ENCODE measurements at places on chromosomes 3 and 15.

GRCh38 chr3:65497236-65497635 lies 541.5 kb downstream of the MAGI1 start:
- no peak for DNase-seq

DNA sequence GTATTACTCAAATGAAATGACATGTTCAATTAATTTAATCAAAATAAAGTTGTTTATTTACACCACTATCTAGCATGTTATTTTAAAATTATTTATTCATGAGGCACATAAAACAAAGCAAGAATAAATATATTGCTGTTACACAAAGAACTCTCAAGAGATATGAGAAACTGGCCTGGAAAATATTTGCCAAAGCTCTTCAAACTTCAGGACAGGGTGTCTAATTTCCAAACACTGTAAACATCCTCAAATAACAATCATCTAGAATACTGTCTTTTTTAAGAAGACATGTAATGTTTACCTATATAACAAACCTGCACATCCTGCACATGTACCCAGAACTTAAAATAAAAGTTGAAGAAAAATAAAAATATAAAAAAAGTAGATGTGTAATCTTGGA lies 876.6 kb downstream of the TUSC7 start:
- DNase-seq = no peak

DNA sequence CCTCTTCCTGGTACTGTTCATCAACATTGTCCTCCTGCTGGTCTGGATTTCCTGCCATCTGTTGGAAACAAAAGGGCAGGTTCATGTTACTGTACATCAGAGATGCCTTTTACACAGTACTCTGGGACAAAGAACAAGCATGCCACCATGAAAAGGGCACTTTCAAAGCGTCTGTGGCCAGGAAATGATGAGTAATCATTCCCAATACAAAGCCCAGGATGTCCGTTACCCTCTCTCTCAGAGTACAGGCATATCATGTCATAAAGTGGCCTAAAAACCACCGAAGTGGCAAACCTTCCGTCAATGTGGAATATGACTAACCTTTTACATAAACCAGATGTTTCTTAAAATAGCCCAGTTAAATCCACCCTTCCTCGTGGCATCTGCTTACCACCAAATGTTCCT lies 71.2 kb downstream of the GOLIM4 start:
- peak; percentile 26 for DNase-seq

- DNase-seq = peak; percentile 9
These were observed 452.8 kb upstream of the THBS1 start for GRCh38 chr15:39127925-39128617.

DNA sequence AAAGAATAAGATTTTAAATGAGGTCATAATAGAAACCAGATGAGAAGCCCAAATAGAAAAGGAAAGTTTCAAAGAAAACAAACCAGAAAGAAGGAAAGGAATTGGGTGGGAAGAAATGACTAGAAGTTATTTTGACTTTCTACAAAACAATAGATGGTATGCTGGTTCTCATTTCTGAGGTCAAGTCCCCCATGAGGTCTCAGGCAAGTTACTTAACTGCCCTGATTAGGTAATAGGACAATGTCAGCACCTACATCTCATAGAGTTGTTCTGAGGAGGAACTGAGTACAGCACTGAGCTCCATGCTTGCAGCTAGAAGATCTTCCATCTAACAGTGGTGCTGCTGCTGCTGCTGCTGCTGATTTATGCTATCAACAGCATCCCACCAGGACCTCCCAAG lies 185.9 kb downstream of the ERC2 start:
- no peak for DNase-seq

DNA sequence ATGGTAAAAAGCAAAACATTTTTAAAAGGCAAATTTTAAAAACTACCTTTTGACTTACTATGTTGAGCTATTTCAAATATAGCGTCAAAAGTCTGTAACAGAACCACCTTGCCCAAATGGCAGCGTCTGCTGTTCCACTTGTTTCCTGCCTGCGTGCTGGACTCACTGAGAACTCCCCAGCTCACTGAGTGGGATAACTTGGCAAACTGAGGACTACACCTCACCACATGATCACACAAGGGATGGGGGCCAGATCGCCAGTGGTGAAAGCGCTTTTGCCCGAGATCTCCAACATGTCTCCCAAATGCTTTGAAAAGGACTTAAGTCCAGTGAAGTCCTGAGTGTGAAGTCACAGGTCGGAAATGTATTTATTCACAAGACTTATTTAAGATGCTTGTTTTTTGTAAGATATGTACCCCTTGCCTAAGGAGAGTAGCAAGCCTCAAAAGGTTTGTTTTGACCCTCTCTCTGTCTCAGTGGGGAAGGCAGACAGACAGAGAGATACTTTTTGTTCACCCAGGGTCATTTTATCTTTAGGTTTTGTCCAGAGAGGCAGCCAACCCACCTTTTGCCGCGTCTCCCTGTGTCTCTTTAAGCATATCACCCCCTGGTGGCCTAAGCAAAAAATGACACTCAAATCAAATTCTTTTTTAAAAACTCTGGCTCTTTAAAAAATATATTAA lies 192.6 kb downstream of the PDZRN3 start:
- DNase-seq = no peak

DNA sequence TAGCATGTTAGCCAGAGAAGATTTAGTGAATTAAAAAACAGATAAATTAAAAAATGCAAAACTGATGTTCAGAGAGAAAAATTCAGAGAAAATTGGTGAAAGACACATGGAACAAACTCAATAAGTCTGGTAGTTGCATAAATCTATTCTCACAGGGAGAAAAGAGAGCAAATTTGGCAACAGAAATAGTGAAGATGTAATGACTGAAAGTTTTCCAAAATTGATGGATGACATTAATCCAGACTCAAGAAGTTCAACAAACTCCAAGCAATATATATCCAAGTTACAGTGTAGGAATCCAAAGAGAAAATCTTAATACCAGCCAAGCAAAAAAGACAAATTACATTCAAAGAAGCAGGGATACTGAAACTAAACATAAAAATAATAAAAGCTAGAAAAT lies 302.7 kb upstream of the ARPP21 start:
- DNase-seq = no peak

- no peak for DNase-seq
These were observed 457.4 kb downstream of the SHQ1 start for GRCh38 chr3:72390841-72391240.
